ENCODE measurements at places on chromosomes 3 and 15.

GRCh38 chr3:35338186-35338585 lies 301.1 kb upstream of the ARPP21 start:
- no peak for DNase-seq

- DNase-seq, result no peak
Measured at GRCh38 chr15:34942363-34942762, 27.2 kb downstream of the AQR start.

GRCh38 chr3:177946497-177946896 lies 589.7 kb upstream of the KCNMB2 start:
- DNase-seq, result no peak

- peak; percentile 24 for DNase-seq
Measured at GRCh38 chr3:102614585-102614984, 179.8 kb downstream of the ZPLD1 start.

DNA sequence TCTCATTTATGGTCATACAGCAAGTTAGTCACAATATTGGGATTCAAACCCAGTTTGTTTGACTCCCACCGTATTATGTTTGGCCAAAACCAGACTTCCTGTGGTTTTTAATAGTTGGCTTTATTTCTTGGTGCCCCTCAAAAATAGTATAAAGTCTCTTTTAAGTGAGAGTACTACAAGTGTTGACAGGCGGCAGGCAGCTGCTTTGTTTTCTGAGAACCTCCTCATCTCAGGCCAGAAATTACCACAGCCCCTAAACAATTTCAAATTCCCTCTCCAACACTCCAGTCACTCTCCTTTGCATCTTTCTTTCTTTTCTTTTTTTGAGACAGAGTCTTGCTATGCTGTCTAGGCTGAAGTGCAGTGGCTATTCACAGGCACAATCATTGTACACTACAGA lies 121.5 kb downstream of the POLR2M start:
- no peak for DNase-seq

DNA sequence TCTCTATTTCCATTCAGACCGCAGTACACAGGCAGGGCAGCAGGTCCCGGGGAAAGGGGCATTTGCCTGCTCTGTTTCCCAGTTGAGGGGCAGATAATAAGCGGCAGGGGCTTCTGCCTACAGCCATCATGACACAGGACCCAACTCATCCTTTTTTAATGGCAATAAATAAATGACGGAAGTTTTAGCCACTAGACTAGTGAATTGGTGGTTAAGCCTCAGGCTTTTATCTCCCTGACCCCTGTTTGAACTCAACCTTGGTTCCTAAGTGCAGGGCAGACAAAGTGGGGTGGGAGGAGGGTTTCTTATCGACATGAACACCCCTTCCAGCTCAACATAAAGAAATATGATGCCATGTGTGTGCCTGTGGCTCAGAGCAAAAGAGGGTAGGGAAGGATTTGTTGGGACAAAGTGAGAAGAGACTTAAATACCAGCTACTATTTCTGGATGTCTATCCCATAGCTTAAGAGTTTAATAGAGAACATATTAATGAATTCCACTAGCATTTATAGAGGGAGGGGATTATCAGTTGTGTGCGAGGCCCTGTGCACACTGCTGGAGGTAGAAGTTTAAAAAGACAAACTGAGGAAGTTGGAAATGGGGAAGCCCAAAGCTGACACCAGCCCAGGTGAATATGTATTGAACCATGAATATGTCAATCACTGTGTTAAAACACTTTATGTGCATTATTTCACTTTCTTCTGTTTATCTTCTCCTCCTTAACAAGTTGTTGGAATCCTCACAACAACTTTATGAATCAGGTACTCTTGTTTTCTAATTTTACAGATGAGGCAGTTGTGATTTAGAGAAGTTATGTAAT lies 939.4 kb downstream of the MCTP2 start:
- DNase-seq, result no peak

DNA sequence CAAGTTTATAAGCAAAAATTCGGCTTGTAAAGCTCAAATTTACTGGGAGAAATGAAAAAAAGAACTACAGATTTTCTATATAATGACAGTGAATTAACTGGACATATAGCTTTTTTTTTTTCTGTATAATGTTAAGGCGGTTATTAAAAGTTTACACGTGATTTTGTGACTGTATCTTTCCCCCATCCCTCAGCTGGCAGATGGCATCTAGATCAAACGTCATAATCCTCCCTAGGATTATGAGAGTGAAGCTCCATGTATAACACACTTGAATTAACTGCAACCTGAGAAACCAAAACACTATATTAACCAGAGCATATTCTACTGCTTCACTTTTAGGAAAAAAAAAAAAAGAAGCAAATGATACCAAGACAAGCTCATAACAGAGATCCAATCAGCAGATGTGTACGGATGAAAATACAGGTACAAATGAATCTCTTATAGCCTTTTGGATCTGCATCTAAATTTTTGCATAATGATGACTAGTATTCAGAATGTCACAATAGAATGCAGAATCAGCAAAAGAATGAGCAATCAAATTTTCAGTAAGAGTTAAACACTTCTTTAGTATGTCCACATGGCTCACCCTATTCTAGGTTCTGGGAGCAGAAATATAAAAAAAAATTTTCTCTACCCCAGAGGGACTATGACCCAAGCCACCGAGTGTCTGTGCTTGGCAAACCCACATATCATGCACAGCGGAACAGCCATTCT lies 12.4 kb downstream of the MOBP start:
- no peak for DNase-seq

DNA sequence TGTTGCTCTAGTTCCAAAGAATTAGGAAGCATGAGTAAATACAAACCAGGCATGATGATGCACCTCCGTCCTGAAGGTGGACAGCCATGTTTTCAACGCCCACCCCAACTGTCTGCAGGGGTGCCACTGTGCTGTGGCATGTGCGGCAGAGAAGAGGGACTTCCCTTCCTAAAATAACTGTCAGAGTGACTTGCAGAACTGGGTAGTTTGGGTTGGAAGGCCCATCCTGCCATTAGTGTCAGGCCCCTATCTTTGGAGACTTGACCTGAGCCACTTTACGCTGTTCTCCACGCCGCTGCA lies 17.4 kb upstream of the STAB1 start:
- no peak for DNase-seq

- DNase-seq, result no peak
Measured at GRCh38 chr3:109117939-109118338, at the start of gene MORC1. Gene MORC1, minus strand, starts transcription at chr3:109118134. Its CDS starts 75 bp downstream, at chr3:109118059.

GRCh38 chr3:188264226-188265207 lies 110.6 kb downstream of the LPP start:
- DNase-seq, result no peak

- peak; percentile 93 for DNase-seq
Measured at GRCh38 chr3:177197727-177198460, 612 bp upstream of the TBL1XR1 start.

GRCh38 chr3:108053067-108053466 lies 37.8 kb downstream of the CD47 start:
- DNase-seq, result peak; percentile 86

GRCh38 chr3:98038286-98038685 lies 3.2 kb upstream of the GABRR3 start:
- no peak for DNase-seq

- DNase-seq, result no peak
Measured at GRCh38 chr3:12831301-12831866, 10.0 kb downstream of the RPL32 start.

- no peak for DNase-seq
Measured at GRCh38 chr3:68062926-68063325, 408.5 kb upstream of the SUCLG2 start.

- peak; percentile 62 for DNase-seq
Measured at GRCh38 chr15:88635318-88635717, 3.5 kb upstream of the ISG20 start.

DNA sequence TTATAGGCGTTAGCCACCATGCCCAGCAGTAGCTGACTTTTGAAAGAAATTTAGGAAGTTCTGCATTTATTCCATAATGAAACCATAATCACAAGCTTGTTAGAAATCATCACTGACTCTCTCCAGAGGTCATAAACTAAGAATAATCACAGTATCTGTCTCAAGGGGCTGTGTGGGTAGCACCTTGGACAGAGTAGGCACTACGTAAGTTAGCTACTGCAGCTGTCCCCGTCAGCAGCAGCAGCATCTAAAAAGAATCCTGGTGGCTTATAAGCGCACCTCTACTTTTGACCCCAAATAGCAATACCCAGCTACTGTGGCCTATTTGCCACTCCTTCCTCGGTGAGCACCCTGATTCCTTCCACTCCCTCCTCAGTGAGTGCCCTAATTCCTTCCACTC lies 57.8 kb upstream of the RPL35A start:
- DNase-seq, result no peak

DNA sequence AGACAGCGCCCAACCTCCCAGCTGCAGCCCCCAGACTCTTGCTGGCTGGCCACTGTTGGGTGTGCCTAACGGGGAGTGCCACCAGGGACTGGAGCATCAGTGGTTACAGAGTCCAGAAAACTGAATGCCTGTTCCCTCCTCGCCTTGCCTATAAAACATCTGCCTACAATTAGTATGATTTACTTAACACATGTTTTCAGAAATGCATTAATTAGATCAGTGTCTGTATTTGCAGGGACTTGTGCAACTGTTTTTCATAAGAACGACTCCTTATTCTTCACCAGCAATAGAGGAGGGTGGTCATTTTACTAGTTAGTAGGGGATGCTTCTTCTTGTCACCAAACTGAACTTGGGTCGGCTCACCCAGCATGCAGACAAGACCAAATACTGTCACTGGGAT lies 248.7 kb downstream of the GABRG3 start:
- no peak for DNase-seq

- DNase-seq, result no peak
Measured at GRCh38 chr15:60172143-60172542, 168.0 kb downstream of the FOXB1 start.

- DNase-seq, result peak; percentile 52
Measured at GRCh38 chr15:73873889-73874511, 636 bp downstream of the TBC1D21 start.

GRCh38 chr3:53772562-53772961 lies 73.7 kb downstream of the CHDH start:
- DNase-seq, result no peak

DNA sequence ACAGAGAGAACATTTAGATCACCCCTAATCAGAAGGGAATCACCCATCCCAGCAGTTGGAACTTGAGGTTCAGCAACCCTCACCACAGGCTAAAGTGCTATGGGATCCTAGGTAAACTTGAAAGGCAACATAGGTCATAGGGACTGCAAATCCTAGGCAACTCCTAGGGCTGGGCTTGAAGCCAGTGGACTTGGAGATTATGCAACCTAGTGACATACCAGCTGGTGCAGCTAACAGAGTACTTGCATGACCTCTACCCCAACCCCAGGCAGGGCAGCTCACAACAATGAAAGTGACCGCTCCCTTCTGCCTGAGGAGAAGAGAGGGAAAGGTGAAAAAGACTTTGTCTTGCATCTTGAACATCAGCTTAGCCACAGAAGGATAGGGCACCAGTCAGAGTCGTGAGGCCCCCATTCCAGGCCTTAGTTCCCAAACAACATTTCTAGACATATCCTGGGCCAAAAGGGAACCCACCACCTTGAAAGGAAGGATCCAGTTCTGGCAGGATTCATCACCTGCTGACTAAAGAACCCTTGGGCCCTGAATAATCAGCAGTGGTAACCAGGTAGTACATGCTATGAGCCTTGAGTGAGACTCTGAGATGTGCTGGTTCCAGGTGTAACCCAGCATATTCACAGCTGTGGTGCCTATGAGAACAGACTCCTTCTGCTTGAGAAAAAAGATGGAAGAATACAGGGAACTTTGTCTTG lies 37.6 kb upstream of the FBN1 start:
- peak; percentile 69 for DNase-seq

- no peak for DNase-seq
Measured at GRCh38 chr3:131555456-131555855, 52.7 kb upstream of the MRPL3 start.

GRCh38 chr15:92418864-92419263 lies 25.2 kb downstream of the ST8SIA2 start:
- DNase-seq, result no peak

GRCh38 chr3:43640681-43641080 lies 18.9 kb upstream of the ANO10 start:
- no peak for DNase-seq

GRCh38 chr15:51004103-51004551 lies 90.6 kb downstream of the TNFAIP8L3 start:
- DNase-seq, result peak; percentile 18

DNA sequence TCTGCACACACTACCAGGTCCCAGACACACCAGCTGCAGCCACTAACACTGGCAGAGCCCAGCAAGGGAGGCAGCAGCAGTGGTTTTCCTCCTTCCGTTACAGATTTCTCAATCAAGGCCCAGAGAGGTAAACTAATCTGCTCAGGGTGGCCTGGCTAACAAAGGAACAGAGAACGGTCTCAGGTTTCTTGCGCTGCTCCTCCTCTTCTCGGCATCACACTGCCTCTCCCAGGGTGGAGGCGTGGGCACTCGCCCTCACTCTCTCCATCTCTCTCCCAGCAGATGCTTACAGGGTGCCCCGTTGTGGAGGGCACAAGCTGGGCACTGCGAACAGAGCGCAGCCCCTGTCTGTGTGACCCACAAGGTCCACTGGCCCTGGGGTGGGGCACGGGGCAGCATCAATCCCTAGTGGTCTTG lies 228.7 kb downstream of the VPS13C start:
- DNase-seq, result no peak

- peak; percentile 68 for DNase-seq
Measured at GRCh38 chr3:194277104-194277785, 73.9 kb downstream of the CPN2 start.

DNA sequence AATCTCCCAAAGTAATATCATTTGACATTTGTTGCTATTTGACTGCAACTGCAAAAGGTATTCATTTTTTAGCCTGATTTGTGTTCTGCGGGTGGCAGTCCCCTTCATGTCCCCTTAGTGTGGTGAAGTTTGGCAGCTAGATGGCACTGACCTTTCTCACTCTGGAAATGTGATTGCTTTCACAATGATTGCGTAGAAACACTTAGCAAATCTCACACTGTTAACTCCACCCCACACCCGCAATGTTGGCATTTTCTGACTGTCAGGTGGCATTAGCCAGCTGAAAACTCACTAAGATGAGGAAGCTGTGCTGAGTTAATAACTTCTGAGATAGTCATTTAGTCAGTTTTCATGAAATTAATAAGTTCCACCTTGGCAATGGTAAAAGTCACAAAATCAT lies 76.9 kb downstream of the TRIM69 start:
- peak; percentile 44 for DNase-seq

DNA sequence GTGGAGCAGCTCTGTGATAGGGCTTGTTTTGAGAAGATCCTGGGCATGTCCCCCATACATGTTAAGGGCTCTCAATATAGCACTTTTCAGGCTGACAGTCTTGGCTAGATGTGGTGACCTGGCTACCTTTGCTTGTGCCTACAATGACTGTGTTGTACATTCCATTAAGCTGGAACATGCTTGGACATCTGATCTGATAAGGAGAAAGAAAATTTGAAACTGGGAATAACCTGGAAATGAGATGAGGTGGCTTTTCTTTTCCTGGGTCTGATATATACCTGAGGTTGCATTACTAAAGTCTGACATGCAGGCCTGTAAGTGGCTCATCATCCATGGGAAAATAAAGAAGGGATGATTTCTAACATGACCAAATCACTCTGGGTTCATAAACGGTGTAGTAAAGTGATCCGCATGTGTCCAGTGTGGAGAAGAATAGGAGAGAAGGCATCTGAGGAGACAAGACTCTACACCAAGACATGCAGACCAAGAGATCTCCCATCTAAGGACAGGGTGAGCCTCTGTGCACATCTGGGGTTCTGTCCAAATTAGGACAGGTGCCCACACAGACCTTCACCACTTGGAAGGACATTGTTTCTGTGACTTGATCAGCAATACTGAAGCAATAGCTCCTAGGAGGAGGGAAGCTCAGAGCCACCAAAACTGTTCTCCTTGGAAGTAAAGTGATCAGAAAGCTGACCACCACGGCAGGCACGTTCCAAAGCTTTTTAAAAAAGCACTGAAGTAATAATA lies 62.0 kb downstream of the KLHL6 start:
- no peak for DNase-seq
